T-helper 2 cell (primary cell): ENCODE measurements at places on chromosomes 11 and 22.

DNA sequence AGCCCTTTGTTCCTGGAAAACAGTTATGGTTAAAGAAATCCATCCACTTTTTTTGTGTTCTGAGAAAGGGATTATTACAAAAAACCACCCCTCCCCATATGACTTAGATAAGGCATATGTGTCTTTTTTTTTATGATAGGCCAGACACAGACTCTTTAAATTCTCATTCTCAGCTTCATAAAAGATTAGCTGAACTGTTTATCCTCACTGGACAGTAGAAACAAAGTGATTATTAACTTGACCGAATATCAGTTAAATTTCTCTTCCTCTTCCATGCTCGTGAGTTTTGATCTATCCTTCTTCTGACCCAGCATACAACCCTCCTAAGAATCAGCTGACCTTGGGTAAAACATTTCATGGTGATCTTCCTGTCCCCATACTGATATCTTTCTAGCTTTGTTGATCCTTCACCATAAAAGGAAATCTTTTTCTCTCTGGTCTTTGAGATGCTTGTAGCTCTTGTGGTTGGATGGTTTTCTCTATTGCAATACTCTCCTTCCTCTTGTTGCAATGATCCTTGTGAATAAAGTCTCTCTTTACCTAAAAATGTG lies 26.2 kb downstream of the OR2AG2 start:
- DNase-seq = no peak

DNA sequence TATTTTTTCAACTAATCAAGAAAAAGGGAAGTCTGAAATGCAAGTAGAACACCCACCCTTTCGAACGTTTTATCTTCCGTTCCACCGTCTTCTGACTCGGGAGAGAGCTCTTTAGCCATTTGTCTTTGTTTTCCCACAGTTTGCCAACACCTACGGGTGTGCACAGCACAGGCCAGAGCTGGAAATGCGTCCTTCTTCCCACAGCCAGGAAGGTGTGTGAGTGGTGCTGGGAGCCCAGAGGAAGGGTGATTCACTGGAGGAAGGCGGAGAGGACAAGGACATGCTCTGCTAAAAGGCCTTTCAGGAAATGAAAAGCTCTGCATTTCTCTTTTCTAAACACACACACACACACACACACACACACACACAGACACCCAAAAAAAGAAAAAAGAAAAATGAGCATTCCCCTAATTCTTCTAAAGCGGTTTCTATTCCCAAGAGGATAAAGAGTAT lies 18.5 kb downstream of the ENDOD1 start:
- DNase-seq = no peak

DNA sequence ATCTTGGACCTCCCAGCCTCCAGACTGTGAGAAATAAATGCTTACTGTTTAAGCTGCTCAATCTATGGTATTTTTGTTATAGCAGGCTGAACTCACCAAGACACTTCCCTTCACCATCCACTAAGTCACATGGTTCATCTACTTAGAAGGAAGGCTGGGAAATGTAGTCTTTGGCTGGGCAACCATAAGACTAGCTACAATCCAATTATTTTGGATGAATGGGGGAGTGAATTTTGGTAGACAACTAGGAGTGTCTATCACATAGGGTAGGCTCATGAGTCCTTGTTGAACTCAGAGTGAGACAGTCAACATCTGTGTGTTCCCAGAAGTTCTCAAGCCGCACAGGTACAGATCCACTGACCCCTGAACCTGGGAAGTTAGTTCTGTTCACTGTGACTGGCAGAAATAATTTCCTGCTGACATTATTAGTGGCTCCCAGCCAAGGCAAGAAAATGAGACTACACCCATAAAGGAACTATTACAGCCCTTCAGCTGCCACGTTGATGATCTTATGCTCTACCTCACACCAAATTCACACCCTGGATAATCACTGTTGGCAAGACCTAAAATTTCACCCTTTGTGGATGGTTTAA lies 3.1 kb upstream of the SLC35C1 start:
- no peak for DNase-seq

GRCh38 chr11:122676638-122677037 lies 21.1 kb downstream of the UBASH3B start:
- DNase-seq = no peak

- DNase-seq = no peak
Observed at GRCh38 chr22:49576241-49577141, 251.2 kb downstream of the BRD1 start.

DNA sequence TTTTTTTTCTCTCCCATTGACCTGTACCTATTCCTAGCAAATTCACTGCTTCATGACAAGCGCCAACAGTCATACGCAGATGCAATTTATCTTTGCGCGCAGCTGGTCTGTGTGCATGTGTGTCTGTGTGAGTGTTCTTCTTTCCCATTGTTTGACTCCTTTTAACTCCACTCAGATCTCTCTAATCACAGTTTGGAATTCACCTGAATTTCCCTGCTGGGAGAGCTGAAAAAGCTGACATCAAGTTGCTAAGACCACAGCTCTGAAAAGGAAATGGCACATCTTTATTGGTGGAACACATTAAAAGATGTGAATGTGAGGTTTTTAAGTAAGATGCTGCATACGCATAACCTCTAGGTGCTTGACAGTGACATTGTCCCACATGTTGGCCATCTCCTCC lies 187.4 kb upstream of the MTMR2 start:
- DNase-seq = no peak

- no peak for DNase-seq
Observed at GRCh38 chr11:111409915-111410314, 30.8 kb upstream of the POU2AF1 start.

DNA sequence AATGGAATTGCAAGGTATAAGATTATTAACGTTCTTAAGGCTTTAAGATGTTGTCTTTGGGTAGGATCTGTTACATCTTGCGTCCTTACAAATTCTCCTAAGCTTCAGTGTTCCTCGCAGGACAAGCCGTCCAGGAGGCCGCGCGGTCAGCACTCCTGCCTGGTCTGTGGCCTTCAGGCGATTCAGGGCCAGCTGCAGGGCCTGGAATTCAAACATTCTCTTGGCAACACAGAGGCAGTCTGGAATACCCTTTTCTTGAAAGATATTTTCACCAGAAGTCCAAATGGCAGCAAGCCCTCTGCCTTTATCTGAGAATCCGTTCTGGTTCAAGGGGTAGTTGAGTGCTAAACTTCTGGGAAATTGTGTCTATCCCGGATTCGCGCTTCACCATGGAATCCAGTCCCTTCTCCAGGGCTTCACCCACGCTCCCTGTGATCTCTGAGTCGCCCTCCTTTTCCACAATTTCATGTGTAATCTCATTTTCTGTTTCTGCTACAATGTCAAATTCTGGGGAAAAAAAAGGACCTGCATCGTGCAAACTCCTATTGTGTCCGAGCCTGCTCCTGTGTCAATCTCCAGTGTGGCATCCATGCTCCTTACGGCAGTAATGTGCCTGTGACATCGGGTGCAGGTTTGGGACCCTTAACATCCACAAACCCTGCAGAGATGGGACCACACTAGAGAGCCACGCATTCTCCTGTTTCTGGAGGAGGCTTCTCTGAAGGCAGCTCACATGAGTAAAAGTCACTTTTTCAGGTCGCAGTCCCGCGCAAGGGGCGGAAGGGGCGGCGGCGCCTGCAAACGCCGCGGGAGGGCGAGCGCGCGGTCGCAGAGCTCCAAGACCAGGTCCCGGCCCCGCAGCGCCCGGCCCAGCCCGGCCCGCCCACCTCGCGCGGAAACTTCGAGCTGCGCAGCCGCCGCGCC lies 25.4 kb upstream of the SORL1 start:
- no peak for DNase-seq

DNA sequence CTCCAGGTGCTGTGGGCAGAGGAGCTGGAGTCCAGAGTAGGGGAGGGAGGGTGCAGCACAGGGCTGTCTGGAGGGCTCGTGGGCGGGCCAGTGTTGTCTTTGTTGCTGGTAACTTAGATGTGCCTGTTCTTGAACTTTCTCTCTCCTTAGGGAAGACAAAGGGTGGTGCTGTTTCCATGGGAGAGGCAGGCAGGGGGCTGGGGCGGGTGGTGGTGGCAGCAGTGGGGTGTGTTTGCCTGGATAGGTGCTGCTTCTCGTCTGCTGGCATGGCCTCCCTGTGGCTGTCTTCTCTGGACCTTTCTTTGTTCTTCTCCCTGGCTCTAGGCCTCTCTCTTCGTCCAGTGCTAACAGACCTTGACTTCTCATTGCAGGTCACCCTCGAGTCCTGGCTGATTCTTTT lies 8.5 kb downstream of the SIDT2 start:
- no peak for DNase-seq

GRCh38 chr22:37353839-37354238 lies 71.5 kb downstream of the CYTH4 start:
- no peak for DNase-seq
